ENCODE measurements at places on chromosomes 1 and 21. TPM values are rescaled to one million over a fixed set of nuclear protein-coding genes. Genes with fewer than 3 reads are reported as not detected.

Gene SPAG17
- not detected for total RNA-seq

Gene NCMAP
- 0.03 TPM for total RNA-seq

Gene C1orf232
- not detected for total RNA-seq

Gene SIK1
- 14.0 TPM for total RNA-seq

Gene TMEM125
- not detected for total RNA-seq

Gene UBAP2L
- 98.8 TPM for total RNA-seq

Gene ESPN
- total RNA-seq, result 1.0 TPM

Gene RBP7
- total RNA-seq, result 4.7 TPM

Gene SPRR4
- total RNA-seq, result not detected

Gene TEX38
- total RNA-seq, result not detected

Gene PTPRC
- total RNA-seq, result not detected

Gene CLEC20A
- total RNA-seq, result not detected

Gene KCNC4
- 3.8 TPM for total RNA-seq

Gene F13B
- not detected for total RNA-seq

Gene TTC24
- not detected for total RNA-seq

Gene NPPB
- total RNA-seq, result not detected

Gene RNPC3
- 5.3 TPM for total RNA-seq

Gene CNIH3
- total RNA-seq, result 0.59 TPM

Gene QSOX1
- total RNA-seq, result 75.3 TPM

Gene PAQR6
- 5.1 TPM for total RNA-seq

Gene MSH4
- not detected for total RNA-seq

Gene INKA2
- total RNA-seq, result 2.5 TPM

Gene COL8A2
- total RNA-seq, result 0.08 TPM

Gene DDI2
- total RNA-seq, result 7.5 TPM
